Activated T-cell treated with anti-CD3 and anti-CD28 coated beads for 24 hours (primary cell): ENCODE measurements at places on chromosomes 3 and 15.

DNA sequence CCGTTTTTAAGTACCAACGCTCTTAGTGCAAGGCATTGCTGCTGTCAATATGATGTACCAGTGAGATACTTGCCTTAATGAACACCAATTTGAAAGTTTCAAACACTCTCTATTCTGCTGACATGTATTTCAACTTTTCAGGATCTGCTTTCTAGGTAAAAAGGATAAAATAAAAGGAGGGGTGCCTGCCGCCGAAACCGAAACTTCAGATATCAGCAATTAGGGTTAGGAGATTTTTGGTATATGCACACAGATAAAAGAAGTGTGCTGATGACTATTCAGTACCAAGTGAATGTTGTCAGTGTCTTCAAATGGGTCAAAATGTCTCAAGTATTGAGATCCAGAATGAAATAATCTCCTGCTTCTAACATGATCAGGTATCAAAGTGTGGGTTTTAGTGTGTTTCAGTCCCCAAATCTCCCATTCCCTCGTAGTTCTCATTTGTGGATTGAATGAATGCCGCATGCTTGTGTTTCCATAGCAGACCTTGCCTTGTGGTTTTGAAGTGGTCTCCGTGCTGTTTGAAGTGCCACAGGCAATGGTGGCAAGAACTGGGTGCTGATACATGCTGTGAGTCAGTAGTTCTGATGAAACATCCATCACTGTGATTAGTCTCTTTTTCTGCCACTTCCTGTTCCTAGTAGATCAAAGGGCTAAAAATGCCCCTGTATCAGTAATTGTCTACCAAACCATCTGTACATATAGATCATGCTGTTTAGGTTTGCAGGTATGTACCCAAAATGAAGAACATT is 22.5 kb downstream of the CHST14 start:
- peak; percentile 60 for DNase-seq

- no peak for DNase-seq
These were observed 2.4 kb downstream of the DMXL2 start for GRCh38 chr15:51620122-51620521.

- no peak for DNase-seq
These were observed 276.6 kb downstream of the SHQ1 start for GRCh38 chr3:72571638-72572114.

GRCh38 chr15:80401456-80401855 is 2.7 kb upstream of the ARNT2 start:
- DNase-seq = no peak

DNA sequence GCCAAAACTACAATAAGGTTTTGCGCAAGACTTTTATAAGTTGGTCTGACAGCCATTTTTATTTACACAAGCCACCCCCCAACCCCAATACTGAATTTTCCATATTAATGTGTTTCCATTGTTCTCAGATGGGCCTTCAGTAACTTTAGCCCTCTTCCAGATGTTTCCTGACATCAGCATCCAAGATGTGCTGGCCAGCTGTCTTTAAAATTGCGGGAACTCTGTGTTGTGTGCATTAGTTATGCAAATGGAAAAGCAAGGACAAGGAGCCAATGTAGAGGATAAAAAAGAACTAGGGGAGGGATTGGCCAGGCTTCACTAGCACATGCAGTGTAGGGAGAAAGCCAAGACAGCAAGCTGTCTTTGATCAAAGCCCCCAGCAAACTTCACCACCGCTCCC is 45.4 kb downstream of the COMMD2 start:
- no peak for DNase-seq

DNA sequence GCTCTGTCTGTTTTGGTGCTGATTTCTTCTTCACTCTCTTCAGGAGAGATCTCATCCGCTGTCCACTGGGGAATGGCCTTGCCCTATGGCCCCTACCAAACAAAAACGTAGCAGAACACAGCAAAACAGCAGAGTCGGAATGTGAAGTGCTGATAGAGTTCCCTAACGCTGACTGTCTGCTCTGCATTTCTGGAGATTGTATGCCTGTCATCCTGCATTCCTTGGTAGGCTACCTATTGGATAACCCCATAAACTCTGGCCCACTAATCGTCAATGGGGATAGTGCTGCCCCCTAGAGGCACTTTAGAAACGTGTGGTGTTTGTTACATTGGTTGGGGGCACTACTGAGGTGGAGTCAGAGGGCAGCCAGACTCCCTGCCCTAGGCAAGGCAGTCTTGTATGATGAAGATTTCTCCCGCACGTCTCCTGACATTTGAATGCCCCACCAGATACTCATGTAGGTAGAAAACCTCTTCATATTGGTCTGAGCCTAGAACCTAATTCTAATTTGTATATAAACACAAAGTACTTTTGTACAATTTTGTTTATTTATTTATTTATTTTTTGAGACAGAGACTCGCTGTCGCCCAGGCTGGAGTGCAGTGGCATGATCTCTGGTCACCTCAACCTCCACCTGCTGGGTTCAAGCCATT is 15.6 kb upstream of the MAGEF1 start:
- DNase-seq = peak; percentile 23

GRCh38 chr15:28125673-28126651 is 26.8 kb upstream of the OCA2 start:
- DNase-seq = no peak

DNA sequence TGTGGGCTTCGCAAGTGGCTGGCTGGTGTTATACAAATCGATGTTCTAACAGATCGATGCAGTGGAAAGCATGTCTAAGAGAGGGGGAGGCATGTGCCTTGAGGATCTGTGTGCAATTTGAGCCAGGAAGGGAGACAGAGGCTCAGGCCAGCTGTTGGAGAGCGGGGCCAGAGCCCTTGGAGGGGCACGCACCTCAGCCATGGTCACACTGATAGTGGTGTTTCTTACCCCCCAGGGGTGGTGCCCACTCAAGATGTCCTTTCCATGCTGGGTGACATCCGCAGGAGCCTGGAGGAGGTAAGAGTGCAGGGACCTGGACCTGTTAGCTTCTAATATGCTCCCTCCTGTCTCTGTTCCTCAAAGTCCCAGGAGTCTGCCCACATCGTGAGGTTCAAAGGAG is 3.8 kb upstream of the ABTB1 start:
- DNase-seq = no peak

- DNase-seq = no peak
These were observed 243.6 kb upstream of the MDFIC2 start for GRCh38 chr3:70556056-70556455.

GRCh38 chr15:67853454-67853853 is 13.6 kb upstream of the RNU6-1 start:
- no peak for DNase-seq

DNA sequence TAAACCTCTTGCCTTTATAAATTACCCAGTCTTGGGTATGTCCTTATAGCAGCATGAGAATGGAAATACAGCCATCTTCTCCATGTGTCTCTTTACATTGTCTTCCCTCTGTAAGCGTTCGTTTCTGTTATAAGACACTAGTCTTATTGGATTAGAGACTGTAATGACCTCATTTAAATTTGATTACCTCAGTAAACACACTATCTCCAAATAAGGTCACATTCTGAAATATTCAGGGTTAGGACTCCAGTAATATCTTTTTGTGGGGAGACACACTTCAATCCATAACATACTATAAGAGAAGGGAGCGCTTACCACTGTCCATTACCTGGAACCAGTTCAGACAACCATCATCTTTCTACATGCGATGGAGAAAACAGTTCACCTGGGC is 34.3 kb upstream of the CD47 start:
- no peak for DNase-seq

DNA sequence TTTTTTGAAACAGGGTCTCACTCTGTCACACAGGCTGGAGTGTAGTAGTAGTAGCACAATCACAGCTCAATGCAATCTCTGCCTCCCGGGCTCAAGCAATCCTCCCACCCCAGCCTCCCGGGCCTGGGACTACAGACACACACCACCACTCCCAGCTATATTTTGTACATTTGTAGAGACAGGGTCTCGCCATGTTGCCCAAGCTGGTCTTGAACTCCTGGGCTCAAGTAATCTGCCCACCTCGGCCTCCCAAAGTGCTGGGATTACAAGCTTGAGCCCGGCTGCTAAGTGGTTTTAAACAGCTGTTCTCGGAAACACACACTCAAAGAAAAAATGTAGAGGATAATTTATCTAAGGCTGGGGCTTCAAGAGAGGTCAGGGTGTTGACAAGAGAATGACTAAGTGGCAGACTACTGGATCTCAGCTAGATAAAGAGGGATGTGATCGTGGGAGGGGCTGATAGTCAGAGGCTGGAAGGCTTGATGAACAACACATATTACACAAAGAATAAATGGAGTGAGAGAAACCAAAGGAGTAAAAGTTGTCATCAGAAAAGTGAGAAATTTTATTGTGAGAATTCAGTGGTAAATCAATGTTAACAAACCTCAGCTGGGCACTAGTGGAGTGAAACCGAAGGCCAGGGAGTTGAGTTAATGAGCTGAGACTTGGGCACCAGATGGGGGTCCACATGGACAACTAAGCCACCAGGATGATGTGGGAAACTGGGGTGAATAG is 6.7 kb downstream of the CCR5AS start:
- DNase-seq = no peak

DNA sequence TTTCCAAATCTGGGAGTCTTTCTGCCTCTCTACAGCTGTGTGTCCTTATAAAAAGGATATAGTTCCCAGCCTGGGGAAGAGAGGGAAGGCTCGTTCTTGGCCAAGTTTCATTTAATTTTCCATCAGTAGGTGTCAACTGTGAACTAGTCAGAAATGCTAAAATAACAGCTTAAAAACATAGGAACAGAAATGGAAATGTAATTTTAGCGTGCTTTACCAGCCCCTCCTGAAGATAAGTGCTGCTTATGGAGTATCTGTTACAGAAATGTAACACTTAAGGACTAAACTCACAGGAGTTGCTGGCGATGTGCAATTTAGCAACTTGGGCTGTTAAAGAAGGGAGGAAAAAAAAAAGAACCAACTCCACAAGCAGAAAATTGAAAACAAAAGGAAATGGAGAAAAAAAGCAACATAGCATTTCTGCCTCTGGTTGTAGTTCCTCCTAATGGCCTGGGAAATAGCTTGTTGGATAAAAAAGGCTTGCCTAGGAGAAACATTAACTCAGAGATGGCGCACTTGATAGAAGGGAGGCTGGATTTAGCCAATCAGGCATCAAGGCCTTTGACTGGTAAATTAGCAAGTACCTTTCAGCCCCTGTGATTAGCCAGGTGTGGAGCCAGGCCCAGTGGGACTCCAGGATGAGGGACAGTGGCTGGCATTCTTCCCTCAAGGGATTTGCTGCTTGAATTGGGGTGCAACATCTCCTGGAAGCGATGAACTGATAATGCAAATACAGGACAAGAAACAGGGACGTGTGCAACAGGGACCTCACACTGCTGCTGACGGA is 84.3 kb downstream of the RPLP1 start:
- no peak for DNase-seq

DNA sequence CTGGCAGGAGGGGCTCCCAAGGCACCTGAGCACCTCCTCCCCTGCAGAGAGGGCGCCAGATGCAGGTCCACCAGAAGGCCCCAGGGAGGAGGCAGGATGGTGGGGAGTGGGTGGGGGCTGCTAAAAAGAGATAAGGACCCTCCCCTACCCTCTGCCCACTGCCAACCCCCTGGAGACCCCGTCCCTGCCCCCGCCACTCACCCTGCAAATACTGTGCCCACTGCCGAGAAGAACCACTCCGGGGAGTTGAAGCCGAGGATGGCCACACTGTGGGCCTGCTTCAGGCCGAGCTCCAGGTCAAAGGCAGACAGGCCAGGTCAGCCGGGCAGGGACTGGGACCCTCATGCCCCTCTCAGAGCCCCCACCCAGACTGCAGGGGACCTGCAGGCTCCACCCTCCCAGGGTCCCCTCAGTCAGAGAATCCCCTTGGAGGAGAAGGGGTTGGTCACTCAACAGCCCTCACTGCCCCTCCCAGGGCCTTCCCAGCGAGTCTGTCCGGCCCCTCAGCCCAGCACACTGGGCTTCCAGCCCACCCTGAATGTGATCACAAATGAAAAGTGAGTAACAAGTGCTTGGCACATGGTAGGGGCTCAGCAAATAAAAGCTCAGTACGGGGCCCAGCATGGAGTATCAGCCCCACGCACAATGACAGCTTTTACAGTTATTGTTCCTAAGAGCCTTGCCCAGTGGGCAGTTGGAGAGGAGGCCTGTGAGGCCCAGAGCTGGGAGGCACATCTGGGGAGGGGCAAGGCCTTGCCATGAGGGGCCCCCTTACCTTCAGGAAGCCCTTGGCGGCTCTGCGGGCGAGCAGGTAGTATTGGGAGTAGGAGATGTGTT is 40.4 kb downstream of the ACSBG1 start:
- no peak for DNase-seq

DNA sequence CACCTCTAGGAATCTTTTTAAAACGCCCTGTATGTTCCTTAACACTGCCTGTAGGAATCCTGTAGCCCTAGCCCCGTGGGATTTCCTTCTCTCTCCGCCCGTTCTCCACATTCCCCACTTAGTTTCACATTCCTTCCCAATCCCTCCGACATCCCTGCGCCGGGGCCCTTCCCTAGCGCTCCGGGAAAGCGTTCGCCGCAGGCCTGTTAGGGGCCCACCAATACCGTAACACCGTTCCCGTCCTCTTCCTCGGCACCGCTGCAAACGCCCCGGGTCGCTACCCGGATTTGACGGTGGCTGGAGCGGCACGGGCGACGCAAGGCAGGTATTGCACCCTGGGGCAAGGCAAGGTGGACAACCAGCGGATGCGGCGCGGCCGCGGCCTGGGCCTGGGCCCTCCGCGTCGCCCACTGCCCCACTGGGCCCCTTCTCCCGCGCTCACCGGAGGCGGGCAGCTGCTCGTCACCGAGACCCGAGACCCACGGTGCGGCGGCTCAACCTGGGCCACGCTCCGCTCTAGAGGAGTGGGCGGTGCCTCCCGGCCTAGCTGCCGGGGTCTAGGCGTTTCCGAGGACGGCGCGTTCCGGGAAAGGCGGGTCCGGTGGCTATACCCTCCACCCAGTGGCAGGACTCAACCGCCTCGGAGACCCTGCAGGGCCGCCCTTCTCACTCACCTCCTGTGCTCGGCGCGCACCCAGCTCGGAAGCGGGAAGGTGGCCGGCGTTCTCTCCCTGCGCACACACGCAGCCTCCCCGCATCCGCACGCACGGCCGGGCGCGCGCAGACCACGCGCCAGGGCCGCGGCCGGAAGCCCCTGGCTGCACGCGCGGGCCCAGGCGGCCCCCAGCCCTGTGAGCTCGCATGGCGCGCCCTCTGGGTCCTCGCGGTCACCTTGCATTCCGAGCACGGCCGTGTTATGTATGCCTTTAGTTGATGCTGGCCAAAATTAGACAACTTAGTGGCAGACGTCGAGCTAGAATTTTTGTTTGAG is at the start of gene B3GALNT1:
Gene B3GALNT1 (minus strand): TSS at position 789 of the 991 bp plus-strand sequence. CDS start 18,595 bp downstream, outside the sequence.
- DNase-seq = peak; percentile 7

GRCh38 chr15:46344915-46345314 is 710.1 kb downstream of the SQOR start:
- no peak for DNase-seq

DNA sequence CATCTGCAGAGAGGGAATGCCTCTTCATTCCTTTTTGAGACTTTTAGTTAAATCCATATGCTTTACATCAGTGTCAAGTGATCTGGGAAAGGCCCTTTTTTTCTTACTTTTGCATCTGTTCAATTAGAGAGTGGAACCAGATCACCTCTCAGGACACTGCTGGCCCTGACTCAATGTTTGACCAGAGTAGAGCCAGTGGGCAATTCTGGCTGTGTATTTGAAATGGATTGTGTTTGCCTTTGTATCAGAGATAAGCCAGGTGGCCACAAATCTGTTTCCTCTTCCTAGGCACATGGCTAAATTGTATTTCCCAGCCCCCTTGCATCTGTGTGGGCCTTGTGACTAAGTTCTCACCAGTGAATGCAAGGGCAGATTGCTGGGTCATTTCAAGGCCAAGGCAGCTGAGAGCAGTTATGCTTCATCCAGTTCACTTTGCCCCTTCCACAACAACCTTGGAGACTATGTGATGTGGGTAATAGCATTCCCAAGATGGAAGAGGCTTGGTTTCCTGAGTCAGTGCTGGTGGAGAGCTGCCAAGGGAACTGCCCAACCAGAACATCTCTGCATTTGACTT is 75.6 kb upstream of the CACNA2D3 start:
- no peak for DNase-seq
